Stimulated activated CD8-positive, alpha-beta memory T cell treated with anti-CD3 and anti-CD28 coated beads, Interleukin-2, amount 100 ng/mL, for 1 hour (primary cell): ENCODE measurements at places on chromosomes 2 and 18.

DNA sequence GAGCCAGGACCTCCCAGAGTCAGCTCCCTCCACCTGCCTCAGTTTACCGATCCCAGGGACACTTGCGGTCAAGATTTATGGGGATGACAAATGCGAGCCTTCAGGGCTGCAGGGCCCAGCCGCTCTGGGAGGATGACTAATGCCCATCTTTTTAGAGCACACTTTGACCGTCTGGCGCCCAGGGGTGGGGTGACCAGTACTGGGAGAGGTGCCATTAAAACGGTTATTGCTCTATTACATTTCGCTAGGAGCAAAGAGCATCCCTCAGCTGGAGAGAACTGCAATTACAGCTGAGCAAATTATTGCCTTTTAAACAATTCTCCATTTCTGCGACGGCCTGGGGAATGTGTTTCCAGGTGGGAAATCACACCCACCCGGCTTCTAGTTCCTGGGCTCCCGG lies 42.6 kb upstream of the HPCAL1 start:
- no peak for DNase-seq

GRCh38 chr2:80311304-80311703 lies 6.8 kb upstream of the LRRTM1 start:
- no peak for DNase-seq

GRCh38 chr2:7777668-7778067 lies 860.5 kb downstream of the RNF144A start:
- DNase-seq = no peak

- DNase-seq = no peak
These were observed 151.6 kb downstream of the TTC32 start for GRCh38 chr2:19750136-19750535.

GRCh38 chr2:29447513-29447912 lies 332.3 kb downstream of the CLIP4 start:
- DNase-seq = no peak

- no peak for DNase-seq
These were observed 15.4 kb upstream of the RMC1 start for GRCh38 chr18:23487738-23488570.

DNA sequence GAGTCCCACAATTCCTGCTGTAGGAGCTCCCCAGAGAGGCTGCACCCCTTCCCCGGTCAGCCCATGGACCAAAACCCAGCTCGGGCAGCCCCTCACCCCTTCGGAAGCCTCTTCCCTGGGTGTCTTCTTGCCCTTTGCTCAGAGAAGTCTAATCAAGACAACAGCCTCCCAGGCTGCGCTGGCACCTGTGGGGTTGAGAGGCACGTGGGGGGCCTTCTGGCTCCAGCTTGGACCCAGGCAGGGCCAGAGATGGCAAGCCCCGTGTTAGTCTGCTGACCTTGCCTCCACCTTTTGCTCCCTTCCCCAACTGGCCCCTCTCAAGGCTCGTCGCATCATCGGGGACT lies 10.4 kb downstream of the SLC4A3 start:
- no peak for DNase-seq

DNA sequence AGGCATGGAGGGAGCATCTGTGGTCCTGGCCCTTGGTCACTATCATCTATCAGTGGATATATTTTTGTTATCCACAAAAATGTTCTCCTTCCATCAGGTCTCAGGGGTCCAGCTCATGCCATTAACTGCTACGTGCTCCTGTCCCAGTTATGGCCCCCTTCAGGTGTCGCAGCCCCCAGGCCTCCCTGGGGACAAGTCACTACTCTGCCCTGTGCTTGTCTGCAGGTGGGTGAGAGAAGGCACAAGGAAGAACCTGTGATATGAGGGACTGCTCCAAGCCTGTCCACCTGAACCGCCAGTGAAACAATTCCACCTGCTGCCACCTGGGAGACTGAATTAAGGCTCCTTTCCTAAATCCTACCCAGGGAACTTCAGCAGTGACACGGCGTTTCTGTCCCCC lies 229.6 kb upstream of the ID2 start:
- no peak for DNase-seq

GRCh38 chr2:83063511-83063910 lies 1395.6 kb downstream of the SUCLG1 start:
- no peak for DNase-seq

DNA sequence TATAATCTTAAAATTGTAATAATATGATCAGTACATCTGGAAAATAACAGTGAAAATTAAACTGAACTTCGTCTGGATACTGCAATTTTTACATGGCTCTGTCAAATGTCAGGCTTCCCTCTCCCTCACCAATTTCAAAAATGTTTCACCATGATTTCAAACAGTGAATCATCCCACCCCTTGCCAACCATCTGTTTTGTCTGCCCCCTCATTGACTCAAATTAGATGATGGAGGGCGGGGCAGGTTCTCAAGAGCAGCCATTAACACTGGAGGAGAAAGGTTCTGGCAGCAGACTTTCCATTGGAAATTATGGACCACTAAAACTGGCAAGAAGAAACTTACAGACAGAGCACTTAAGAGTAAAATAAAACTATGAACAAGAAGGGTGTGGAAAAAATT lies 1195.7 kb upstream of the ZEB2 start:
- DNase-seq = no peak

DNA sequence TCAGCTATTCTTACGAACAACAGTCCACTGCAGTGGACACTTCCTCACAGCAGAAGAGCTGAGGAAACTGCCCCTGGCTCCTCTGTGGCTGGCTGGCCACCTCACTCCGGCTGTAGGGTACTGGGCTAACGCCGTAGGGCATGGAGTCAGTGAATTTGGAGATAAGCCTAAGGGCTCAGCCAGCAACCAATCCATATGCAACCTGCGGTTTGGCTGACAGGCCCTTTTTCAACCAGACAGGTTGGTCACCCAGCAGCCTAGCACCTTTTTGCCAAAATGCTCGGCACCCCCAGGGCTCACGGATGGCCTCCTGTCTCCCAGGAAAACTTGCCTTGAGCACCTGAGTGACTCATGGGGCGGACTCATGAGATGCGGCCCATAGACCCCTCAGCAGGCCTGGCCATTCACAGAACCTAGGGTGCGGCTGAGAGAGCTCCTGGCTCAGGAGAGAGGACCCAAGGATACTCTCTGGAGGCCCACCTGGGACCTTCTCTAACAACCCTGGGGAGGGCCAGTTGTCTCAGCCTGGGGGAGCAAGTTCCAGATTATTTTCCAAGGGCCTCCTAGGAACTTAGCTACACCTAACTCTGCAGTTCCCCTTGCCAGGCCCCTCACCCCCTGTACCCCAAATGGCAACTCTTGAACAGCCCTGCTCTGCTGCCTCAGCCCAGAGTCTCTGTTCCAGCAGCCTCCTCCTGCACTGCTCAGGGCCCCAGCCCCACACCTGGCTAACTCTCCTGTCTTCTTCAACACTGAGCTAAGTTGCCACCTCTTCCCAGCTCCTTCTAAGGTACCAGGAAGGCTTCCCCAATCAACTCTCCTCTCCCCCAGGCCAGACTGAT lies 252.1 kb downstream of the CYP26B1 start:
- no peak for DNase-seq

GRCh38 chr2:165795011-165795410 lies 964 bp upstream of the GALNT3 start:
- no peak for DNase-seq

- DNase-seq = no peak
These were observed 1.7 kb upstream of the SMARCAL1 start for GRCh38 chr2:216410550-216410949.

GRCh38 chr2:218482651-218483050 lies 63.7 kb downstream of the VIL1 start:
- no peak for DNase-seq

GRCh38 chr2:129656081-129656598 lies 323.3 kb upstream of the RAB6C start:
- DNase-seq = no peak

DNA sequence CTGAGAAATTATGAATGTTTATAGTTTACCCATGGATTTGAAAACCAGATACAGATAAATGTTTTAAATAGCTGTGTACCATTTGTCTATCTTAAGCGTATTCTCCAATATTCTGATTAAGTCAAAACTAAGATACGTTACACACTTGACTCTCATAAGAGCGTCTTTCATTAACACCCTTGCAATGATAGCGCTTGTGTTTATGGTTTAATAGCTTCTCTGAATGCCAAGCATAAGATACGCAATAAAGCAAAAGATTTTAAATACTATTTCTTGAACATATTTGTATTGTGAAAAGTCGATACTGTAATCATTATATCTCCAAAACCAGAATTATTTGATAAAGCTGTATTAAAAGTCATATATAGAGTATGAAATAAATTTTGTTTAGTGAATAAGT lies 3.0 kb downstream of the CALCRL start:
- DNase-seq = no peak

DNA sequence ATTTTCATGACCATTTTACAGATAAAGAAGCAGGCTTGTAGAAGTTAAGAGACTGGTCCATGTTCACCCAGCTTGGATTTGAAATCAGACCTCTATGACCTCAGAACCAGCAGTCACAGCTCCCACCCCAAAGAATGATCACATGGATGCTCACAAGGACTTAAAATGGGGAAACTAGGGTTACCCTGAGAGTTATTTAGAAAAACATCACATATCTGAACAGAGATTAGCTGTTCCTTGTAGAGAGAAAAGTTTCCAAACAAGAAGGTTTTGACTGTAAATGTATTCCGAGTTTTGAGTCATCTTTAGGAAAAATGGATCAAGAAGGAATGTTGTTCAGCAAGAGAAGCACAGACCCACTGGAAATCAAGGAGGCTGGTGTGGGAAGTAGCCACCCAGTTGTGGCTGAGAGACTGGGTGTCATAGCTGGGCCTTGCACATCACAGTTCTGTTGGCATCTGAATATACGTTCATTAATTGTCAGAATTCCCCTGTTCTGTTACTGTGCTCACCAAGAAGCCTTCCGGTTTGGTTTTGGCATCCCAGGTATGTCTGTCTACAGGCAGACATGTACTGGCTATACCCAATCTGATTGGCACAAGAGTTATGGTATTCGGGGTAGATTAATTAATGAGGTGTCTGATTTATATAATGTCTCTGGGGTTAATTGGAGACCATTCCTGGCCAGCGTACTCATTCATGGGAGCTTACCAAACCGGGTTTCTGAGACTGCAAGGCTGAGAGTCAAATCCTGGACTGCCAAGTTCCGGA lies 371.8 kb upstream of the SLC14A2 start:
- no peak for DNase-seq

DNA sequence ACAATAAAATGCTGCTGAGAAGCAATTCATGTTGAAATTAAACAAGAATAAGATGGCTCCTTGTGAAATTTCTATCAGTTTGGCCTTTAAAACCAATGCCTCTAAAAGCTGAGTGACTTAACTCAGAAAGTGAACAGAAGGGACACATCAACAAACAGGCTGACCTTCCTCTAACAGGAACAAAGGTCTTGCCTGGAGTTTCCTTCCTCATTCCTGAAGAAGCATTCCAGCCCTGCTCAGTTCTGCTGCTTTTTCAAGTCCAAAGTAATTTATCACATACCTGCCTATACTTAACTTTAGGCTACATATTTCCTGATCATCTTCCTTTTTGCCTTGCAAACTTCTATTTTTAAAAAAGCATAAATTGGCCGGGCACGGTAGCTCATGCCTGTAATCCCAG lies 14.1 kb downstream of the PTRHD1 start:
- DNase-seq = no peak

- no peak for DNase-seq
These were observed 70.7 kb downstream of the ATF2 start for GRCh38 chr2:175097297-175097696.

DNA sequence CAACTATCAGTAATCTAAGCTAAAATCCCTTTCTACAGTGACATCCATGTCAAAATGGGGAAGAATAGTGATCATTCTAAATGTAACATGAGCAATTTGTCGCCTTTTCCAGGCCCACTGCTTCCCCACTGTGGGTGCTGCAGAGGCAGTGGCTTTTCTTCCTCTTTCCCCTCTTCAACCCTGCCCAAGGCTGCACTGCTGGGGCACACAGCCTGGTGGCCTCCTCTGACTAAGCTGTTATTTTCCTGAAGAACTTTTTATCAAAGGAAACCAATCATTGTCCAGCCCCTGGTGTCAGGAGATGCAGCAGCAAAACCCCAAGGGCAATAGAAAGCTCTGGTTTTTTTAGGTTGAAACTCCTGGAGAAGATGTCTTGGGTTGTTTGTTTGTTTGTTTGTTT lies 117.6 kb upstream of the KLF7 start:
- no peak for DNase-seq

- peak; percentile 19 for DNase-seq
These were observed 233.7 kb downstream of the METTL4 start for GRCh38 chr18:2337552-2338141.

DNA sequence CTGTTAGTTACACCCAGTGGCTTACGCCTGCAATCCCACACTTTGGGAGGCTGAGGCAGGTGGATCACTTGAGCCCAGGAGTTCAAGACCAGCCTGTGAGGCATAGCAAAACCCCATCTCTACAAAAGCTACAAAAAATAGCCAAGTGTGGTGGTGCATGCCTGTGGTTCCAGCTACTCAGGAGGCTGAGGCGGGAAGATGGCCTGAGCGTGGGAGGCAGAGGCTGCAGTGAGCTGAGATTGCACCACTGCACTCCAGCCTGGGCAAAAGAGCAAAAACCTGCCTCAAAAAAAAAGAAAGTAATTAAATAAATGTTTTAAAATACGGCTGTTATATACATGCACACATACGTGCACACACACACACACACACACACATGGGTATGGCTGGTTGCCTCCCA lies 194.8 kb downstream of the HDAC4 start:
- no peak for DNase-seq

DNA sequence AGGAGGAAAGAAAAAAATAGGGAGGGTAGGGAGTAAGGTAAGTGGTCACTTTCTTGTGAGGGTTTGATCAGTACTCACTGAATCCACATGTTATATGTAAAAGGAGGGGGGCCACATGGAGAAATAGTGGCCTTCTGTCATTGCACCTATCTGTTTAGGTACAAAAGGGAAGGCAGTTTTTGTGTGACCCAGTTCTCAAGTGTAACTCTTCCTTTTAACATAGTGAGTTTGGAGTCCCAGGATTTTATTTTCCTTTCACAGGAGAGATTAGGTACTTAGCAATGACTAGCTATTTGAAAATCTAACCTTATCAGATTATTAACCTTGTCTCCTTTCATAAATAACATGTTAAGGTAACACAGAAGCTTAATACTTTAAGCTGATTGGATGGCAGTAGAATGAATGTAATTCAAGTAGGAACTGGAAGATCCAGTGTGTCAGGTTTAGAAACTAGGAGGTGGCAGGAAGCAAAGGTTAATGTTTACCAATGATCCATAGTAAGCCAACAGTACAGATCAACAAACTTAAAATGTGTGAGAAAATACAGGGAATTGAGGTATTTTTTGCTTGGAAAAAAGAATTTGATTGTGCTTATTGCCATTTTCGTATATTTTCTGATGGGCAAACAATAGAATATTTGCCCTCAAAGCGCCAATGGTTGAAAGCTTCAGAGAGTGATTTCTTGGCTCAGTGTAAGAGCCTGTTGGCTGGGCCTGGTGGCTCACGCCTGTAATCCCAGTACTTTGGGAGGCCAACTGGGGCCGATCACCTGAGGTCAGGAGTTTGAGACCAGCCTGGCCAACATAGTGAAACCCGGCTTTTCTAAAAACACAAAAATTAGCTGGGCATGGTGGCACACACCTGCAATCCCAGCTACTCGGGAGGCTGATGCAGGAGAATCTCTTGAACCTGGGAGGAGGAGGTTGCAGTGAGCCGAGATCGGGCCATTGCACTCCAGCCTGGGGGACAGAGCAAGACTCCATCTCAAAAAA lies 11.3 kb downstream of the HNMT start:
- DNase-seq = no peak

- no peak for DNase-seq
These were observed 103.7 kb downstream of the LPIN1 start for GRCh38 chr2:11850082-11850481.
